Suppressor macrophage treated with lipopolysaccharide for 4 hours (primary cell): ENCODE measurements at places on chromosomes 3 and 15.

GRCh38 chr15:71683411-71684274 is 126.7 kb upstream of the NR2E3 start:
- DNase-seq = no peak

- DNase-seq = no peak
Observed at GRCh38 chr3:79872483-79872882, 104.7 kb upstream of the ROBO1 start.

DNA sequence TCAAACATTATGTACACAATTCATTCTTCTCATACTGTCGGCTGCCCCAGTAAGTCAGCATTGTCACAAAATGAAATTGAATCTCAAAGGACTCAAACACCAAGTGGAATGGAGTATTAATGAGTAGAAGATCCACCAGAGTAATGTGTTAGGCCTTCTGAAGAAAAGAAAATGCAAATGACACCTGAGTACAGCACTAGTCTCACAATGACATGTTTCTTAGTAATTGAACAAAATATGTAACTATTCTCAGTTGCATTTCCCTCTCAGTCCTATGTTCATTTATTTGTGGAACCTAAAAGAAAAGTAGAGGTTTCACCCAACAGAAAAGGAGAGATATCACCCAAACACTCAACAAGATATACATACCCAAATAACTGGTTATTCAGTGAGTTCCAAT is 283.9 kb upstream of the THBS1 start:
- DNase-seq = no peak

GRCh38 chr3:17339132-17339575 is 403.3 kb downstream of the TBC1D5 start:
- no peak for DNase-seq

DNA sequence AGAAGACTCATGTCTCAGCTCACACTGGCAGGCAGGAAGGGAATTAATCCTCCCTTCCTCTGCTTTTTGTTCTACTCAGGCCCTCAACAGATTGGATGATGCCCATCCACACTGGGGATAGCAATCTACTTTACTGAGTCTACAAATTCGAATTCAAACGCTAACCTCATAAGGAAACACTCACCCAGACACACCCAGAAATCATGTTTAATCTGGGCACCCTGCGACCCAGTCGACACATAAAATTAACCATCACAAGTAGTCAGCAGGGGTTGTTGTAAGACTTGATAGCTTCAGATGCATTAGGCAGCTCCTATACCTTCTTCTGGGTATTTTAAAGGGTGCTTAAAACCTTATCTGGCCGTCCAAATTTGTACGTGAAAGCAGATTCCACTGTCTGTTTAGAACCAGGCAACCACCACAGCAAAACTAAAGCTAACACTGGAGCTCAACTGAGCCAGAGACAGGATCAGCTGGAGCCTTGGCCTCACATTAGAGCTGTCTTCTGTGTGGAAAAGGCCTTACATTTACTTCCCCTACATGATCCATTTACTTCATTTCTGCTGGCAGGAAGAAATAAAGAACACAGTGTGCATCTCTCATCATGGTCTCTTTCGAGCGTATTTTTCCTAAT is 407.3 kb upstream of the PPP2R3A start:
- DNase-seq = no peak

DNA sequence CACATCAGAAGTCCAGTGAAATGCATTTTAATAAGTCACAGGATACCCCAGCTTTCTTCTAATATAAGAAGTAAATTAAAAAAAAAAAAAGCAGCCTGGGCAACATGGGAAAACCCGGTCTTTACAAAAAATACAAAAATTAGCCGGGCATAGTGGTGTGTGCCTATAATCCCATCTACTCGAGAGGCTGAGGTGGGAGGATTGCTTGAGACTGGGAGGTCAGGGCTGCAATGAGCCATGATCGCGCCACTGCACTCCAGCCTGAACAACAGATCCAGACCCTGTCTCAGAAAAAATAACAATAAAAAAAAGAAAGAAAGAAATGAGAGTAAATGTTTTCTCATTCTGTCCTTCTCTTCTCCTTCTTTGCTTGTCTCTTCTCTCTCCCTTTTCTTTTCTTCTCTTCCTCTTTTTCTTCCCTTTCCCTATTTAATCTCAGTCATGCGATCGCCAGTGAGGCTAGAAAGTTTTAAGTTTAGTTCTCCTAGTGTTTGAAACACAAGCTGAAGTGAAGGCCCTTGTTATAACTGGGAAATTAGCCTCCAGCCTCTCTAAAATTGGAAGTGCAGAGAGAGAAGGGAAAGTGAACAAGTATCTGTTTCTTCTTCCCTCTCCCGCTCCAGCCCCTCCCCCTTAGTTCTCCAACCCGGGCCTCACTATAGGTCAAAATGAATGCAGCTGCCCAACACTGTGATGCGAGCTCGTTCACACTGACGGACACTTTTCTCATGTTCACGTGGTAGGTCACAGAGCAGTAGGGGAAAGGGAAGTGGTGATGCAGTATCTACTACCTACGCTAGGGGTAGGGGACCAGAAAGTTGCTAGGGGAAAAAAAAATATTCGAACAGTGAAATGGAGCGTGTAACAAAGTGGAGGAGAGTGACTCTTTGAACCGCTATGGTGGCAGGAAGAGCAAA is 23.5 kb upstream of the TSC22D2 start:
- peak; percentile 97 for DNase-seq

DNA sequence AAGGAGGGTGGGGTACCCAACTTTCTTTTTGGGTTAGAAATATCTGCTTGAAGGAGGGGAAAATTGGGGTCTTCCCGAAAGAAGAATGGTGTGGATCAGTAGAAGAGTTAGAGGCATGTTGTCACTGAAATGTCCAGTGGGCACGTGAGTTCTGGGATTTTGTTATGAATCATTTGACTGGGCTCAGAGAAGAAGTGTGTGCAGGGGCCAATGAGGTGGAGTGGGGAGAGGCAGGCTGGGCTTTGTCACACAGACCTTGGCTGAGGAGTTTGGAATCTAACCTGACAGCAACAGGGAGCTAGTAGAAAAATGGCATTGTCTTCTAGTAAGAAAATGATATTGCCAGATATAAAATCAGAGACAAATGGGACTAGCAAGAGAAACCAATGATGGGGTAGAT is 436.8 kb downstream of the MFSD1 start:
- DNase-seq = no peak

DNA sequence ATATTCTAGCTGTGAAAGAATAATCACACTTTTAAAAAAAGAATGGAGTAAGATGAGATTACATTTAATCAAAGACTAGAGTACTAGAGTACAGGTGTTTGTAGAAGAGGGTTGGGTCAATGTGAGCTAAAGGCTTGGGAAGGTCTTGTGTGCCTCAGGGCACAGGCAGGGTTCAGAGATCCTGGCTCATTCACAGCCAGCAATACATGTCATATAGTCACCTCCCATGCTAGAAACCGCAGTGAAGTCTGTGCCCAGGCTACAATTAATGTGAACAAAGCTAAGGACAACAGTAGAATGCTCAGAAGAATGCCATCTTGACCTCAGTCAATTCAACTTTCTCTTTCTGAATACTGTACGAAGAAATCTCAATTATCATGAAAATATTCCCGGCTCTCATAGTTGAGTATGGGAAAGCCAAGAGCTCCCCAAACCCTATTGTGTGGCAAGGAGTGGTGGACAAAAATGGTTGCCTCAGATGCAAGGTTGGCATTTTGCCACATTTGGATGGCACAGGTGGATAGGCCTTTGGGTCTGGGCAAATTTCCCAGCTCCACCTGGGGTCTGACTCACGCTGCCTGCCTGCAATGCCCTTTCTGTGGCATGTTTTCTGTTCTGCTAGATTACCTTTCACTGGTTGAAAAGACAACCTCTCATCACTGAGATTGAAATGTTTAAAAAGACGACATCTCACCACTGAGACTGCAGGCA is 70.2 kb downstream of the NMD3 start:
- no peak for DNase-seq

- DNase-seq = peak; percentile 82
Observed at GRCh38 chr15:68205954-68206539, 915 bp upstream of the CALML4 start.

GRCh38 chr3:16883057-16883722 is 1.6 kb upstream of the PLCL2 start:
- DNase-seq = no peak

DNA sequence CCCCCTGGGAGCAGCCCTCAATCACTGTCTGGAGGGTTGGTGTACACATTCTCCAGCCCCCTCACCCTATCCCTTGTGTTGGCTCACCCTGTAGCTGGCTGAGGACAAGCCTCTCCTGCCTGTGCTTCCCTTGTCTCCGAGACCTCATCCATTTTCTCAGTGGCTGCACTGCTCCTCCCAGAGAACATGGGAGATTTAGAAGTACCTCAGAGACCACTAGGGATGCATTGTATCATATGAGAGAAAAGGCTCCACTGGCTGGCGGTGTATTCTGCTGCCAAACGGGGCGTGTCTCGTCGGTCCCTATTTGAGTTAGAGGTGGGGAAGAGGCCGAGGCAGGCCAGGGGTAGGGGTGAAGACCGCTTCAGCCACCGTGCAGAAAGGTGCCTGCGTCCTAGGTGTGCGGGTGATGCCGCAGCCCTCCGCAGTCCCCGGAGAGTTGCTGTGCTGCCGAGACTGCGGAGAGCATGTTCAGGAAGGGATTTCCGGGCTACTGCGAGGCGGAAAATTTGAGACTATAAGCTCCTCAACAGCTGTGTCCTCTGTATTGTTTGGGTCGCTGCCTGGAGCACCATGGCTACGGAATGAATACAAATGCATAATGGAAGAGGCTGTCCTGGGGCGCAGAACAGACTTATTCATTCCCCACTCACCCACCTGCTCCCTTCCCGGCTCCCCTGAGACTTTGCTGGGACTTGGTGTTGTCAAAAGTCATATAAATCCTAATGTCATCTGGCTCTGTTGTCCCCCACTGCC is 43.8 kb downstream of the SPSB4 start:
- no peak for DNase-seq
